ENCODE measurements at places on chromosomes 2 and 18. TPM values are rescaled to one million over a fixed set of nuclear protein-coding genes. Genes with fewer than 3 reads are reported as not detected.

SLC23A3 gene
- total RNA-seq, result 0.16 TPM

TCF23 gene
- total RNA-seq, result under 0.01 TPM

PUS10 gene
- 5.7 TPM for total RNA-seq

FAM237A gene
- total RNA-seq, result not detected

ARHGAP15 gene
- not detected for total RNA-seq

ZNF521 gene
- 1.8 TPM for total RNA-seq

AQP12A gene
- not detected for total RNA-seq

OSBPL6 gene
- 4.3 TPM for total RNA-seq

GALM gene
- 15.5 TPM for total RNA-seq

GALNT14 gene
- total RNA-seq, result not detected

KCNG3 gene
- total RNA-seq, result not detected

VWC2L gene
- total RNA-seq, result not detected

CD207 gene
- not detected for total RNA-seq

GALNT3 gene
- total RNA-seq, result not detected

C1QL2 gene
- total RNA-seq, result not detected

KIF1A gene
- not detected for total RNA-seq

PRKAG3 gene
- total RNA-seq, result not detected

IL1F10 gene
- total RNA-seq, result not detected

TXNDC2 gene
- total RNA-seq, result 0.32 TPM

UBXN4 gene
- 40.6 TPM for total RNA-seq

HDLBP gene
- 646 TPM for total RNA-seq
